ENCODE measurements at places on chromosomes 13 and 19. TPM values are rescaled to one million over a fixed set of nuclear protein-coding genes. Genes with fewer than 3 reads are reported as not detected.

The ZNF836 gene
- 1.6 TPM for total RNA-seq

The ZNF793 gene
- not detected for total RNA-seq

The KLF1 gene
- total RNA-seq, result 0.10 TPM

The WDFY2 gene
- 2.8 TPM for total RNA-seq

The CGB5 gene
- 0.85 TPM for total RNA-seq

The PSG2 gene
- not detected for total RNA-seq

The TTYH1 gene
- total RNA-seq, result not detected

The DNAJC15 gene
- 0.10 TPM for total RNA-seq

The ATP1A3 gene
- 4.1 TPM for total RNA-seq

The IL17D gene
- 1.3 TPM for total RNA-seq

The S1PR5 gene
- 2.0 TPM for total RNA-seq

The SLC46A3 gene
- total RNA-seq, result 1.4 TPM

The GPR183 gene
- not detected for total RNA-seq

The NALCN gene
- total RNA-seq, result 3.2 TPM

The OR7A5 gene
- not detected for total RNA-seq

The ZFP82 gene
- 1.6 TPM for total RNA-seq

The GFY gene
- 0.08 TPM for total RNA-seq

The ZNF560 gene
- not detected for total RNA-seq

The OR7C1 gene
- total RNA-seq, result not detected

The DHDH gene
- 1.2 TPM for total RNA-seq

The SHANK1 gene
- total RNA-seq, result 0.17 TPM

The YJEFN3 gene
- total RNA-seq, result 5.0 TPM

The FARP1 gene
- total RNA-seq, result 15.8 TPM

The CALR3 gene
- not detected for total RNA-seq
